ENCODE measurements at places on chromosomes 2 and 18.

DNA sequence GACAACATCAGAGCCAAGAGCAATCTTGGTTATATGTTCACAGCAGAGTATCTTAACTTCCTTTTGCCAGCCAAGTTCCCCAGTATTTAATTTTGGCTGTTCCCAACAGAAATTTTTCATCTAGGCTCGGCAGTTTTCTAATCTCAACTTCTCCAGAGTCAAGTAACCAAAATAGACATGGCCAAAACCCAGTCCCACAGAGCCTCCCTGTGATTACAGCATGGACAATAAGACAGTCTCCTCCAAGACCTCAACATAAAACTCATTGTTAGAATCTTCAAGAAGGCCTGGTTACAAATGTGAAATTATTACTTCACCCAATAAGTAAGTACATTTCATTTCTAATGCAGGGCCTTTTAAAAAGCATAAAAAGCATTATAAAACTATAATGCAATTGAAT lies 445.7 kb downstream of the NCKAP5 start:
- DNase-seq, result no peak

- no peak for DNase-seq
Measured at GRCh38 chr18:32478317-32478716, 7.6 kb upstream of the GAREM1 start.

DNA sequence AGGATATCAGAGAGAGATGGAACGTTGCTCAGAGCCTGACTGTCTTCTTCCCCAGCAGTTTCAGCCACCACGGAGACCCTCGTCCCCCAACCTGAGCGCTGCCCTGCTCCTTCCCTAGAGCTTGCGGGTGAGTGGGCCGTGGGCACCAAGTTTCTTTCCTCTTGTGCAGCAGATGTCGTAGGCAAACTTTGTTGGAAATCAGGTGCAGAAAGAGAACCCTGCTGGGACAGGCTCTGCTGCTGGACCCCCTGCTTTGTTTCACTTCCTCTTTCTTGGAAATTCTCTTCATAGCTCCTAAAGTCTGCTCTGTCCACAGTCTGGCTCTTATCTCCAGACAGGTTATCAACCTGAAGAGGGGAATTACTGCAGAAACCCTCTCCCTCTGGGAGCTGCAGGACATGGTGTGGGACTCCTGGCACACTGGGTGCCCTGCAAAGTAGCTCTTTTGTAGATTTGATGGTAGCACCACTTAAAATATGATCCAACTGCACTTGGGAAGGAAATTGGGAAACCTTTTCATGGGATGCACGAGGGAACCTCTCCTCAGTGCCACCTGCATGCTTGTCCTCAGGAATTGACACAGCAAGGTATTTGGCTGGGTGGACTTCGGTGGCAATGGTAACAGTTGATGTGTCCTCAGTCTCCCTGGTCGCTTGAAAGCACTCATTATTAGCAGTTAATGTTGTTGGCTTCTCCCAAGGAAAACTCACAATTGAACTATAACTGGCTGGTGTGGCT lies 92.2 kb downstream of the ALPK2 start:
- no peak for DNase-seq

DNA sequence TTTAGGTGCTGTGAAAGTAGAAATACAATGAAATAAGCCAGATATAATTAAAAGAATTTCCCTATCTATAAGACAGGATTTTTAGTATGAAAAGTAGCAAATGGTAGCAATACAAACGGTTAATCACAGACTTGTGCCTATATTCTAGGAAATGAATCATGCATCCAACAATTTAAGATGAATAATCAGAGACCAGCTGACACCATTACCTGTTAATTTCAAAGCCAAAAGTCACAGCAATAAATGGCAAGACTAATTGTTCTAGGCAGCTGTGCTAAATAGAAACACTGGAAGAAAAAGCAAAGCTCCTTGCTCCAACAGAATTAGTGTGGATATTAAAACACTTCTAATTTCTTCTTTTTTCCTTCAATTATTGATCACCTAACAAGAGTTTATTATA lies 35.1 kb upstream of the MPP4 start:
- DNase-seq, result no peak

DNA sequence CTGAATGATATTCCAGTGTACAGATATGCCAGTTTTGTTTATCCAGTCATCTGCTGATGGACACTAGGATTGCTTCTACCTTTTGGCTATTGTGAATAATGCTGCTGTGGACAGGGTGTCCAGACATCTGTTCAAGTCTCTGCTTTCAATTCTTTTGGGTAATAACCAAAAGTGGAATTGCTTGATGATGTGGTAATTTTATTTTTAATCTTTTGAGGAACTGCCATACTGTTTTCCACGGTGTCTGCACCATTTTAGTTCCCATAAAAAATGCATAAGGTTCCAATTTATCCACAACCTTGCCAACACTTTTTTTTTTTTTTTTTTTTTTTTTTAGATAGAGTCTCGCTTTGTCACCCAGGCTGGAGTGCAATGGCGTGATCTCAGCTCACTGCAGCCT lies 141.9 kb upstream of the REV1 start:
- DNase-seq, result no peak

DNA sequence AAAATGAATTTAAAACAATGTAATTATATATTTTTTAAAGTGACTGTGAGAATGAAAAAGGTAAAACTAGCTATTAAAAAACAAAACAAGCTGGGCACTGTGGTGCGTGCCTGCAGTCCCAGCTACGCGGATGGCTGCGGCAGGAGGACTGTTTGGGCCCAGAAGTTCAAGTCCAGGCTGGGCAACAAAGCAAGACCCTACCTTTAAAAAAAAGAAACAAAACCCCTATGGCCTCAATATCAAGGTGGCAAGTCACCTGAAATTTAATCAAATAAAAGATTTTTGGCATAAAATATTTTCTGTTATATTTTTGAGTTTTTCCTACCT lies 46.9 kb upstream of the STRN start:
- no peak for DNase-seq

DNA sequence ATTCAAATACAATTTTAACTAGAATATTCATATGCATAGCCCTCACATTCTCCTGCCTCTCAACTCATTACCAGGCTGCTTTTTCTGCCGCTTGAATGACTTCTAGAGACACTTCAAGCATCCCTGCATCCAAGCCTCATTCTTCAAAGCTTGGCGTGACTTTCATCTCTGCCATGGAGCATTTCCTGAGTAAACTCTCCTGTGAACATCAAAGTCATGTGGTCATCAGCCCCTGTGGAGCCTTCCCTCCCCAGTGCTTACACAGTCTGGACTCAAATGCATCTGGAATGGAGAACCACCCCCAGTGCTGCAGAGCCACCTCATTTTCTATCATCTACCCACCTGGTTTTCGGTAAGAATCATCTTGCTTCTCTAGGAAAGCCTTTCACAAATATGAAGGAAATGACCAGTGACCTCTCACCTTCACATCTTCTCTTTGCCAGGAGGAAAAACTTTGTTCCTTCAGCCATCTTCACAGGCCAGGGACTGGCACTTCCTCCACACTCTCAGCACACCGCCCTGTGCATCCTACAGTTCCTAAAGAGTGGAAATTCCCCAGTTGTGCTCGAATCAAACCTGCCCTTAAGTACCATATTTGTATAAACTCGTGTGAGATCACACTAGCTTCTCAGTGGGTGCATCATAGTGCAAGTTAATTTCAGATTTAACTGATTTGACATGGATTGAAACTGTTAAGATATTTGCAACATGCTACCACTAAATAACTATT lies 116.4 kb downstream of the COL6A3 start:
- DNase-seq, result no peak

- DNase-seq, result no peak
Measured at GRCh38 chr2:196220671-196221070, 49.3 kb upstream of the STK17B start.

- no peak for DNase-seq
Measured at GRCh38 chr2:236629961-236630872, 60.6 kb downstream of the ACKR3 start.

GRCh38 chr2:227613272-227613660 lies 1.4 kb downstream of the SCYGR3 start:
- no peak for DNase-seq

- DNase-seq, result no peak
Measured at GRCh38 chr2:15997728-15998280, 57.5 kb downstream of the MYCN start.

GRCh38 chr2:64829525-64829924 lies 159.7 kb upstream of the SLC1A4 start:
- DNase-seq, result no peak

GRCh38 chr18:1784113-1784512 lies 787.2 kb downstream of the METTL4 start:
- DNase-seq, result no peak

DNA sequence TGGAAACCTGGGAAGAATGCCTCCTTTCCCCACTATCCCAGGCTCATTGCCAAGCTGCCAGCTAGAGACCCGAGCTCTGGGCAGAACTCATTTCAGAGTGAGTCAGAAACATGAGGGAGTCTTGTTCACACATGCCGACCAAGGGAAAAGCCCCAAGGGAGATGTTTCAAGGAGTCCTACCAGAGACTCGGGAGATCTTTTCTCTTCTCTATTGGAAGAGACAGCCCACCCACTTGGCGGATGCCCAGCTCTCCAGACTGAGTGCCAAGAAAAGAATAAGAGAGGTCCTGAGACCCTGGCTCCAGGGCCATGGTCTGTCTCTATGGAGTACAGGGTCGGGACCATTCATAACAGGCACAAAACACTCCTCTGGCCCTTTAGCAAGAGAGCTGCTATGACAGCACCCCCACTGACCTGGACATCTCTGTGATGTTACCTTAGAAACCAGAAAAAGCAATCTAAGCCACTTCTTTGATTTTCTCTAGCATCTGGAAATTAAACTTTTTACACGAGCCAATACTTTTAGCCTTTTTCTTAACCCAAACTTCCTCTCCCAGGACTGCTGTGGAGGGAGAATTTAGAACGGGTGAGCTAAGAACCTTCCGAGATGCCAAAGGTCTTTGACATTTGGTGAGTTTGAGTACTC lies 18.5 kb upstream of the IGFBP5 start:
- no peak for DNase-seq

- no peak for DNase-seq
Measured at GRCh38 chr2:48343571-48344440, 186.1 kb upstream of the STON1 start.

GRCh38 chr2:138155304-138155703 lies 191.0 kb downstream of the HNMT start:
- no peak for DNase-seq

DNA sequence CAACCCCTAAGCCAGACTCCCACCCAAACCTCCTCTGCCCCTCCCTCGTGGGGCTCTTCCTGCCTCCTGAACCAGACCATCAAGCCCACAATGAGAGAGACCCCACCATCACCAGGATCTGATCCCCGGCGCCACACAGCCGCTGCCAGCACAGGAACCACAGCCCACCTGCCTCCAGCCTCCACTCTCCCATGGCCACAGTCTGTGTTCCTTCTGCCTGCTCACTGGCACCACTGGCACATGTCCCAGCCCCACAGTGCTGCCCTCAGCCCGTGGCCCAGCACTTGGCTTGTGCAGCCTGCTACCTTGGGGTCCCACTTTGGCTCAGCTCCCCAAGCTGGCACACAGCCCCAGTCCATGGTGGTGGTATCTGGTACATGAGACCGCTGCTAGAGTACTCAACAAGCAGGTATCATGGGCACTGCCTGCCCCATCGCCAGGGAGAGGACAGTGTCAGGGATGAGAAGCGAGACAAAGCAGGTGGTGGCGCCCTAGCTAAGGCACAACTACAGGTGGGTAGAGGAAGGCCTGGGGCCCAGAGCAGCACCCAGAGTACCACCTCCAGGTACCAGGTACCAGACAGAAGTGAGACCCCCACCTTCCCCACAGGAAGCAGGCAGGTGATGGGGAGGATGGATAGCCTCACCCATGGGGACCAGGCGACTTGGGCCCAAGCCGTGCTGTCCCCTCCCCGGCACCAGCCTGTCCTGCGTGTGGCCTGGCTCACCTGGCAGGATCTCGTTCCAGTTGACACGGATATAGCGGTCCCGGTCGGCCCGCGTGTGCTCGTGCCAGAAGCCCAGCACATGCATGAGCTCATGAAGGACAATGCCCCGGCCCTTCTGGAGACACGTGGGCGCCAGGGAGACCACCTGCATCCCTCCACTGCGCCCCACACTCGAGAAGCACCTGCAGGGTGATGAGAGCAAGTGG lies 6.2 kb downstream of the ASTL start:
- DNase-seq, result no peak

- DNase-seq, result no peak
Measured at GRCh38 chr2:62118160-62118559, 77.8 kb upstream of the B3GNT2 start.

DNA sequence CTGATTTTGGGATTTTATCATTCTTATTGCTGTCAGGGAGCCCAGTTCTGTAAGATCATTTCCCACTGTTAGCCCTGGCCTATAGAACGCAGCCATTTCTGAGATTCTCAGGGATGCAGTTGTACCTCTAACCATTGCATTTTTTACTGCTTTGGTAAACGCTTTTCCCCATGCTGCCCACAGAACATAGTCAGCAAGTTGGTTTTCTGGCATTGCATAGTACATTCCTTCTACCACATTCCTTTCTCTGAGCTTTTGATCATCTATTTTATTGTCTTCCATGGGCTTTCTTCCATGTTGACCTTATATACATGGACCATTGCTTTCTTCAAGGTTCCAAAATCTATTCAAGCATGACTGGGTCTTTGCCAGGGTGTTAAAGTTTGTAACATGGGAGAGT lies 86.8 kb upstream of the ST6GAL2 start:
- DNase-seq, result no peak

GRCh38 chr2:173059971-173060461 lies 15.6 kb upstream of the MAP3K20 start:
- DNase-seq, result no peak

DNA sequence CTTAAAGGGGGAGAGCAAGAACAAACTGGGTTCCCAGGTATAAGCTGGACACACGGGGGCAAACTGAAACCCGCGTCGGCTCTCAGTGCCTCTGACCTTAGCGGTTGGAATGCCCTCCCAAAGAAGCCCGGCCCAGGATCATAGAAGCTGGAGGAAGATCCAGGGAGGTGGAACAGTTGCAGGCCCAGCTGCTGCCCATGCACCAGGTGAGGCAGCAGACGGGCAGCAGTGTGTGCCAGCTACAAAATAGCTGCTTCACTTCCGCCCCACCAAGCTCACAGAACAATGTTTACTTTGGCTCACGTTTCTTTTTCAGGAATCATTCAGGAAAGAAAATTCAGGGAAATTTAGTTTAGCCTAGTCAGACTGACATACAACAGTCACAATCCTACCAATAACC lies 3.9 kb upstream of the ERMN start:
- DNase-seq, result no peak

DNA sequence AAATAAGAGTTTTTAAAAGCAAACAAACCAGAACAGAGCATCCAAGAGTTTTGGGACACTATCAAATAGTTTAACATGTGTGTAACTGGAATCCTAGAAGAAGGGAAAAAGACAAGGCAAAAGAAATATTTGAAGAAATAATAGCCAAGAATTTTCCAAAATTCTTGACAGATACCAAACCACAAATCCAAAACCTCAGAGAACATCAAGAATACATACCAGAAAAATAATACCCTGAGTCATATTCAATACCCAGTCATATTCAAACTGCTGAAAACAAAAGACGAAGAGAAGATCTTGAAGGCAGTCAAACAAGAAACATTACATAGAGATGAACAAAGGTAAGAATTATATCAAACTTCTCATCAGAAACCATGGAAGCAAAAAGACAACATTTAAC lies 22.9 kb downstream of the INO80C start:
- DNase-seq, result no peak

- DNase-seq, result peak; percentile 5
Measured at GRCh38 chr2:80499095-80499494, 194.5 kb upstream of the LRRTM1 start.

- no peak for DNase-seq
Measured at GRCh38 chr18:22412176-22412911, 5.4 kb downstream of the CTAGE1 start.

- no peak for DNase-seq
Measured at GRCh38 chr2:85744055-85744454, 9.7 kb upstream of the ATOH8 start.

GRCh38 chr2:231258701-231259100 lies 60.3 kb downstream of the ARMC9 start:
- DNase-seq, result no peak

All from forelimb muscle (tissue), 1 donor.